ENCODE measurements at places on chromosomes 11 and 22. TPM values are rescaled to one million over a fixed set of nuclear protein-coding genes. Genes with fewer than 3 reads are reported as not detected.

PTPRJ gene
- 60.7 TPM for total RNA-seq

DNA sequence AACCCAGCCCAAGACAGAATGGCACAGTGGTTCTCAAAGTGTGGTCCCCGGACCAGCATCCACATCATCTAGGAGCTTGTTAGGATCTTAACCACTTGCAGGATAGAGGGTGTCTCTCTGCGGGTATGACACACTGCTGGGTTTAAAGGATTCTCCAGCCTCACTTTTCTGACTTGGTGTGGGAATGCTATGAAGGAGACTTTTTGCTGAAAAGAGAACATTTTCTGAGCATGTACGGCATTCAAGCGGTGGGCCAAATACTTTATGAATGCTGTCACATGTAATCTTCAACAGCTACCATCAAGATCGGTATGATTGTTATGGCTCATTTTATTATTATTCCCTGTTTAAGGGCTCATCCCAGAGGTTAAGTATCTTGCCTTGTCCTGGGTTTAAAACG lies 1.8 kb upstream of the CD82 start:
- DNase-seq = no peak

ALDH3B2 gene
- total RNA-seq = not detected

DNA sequence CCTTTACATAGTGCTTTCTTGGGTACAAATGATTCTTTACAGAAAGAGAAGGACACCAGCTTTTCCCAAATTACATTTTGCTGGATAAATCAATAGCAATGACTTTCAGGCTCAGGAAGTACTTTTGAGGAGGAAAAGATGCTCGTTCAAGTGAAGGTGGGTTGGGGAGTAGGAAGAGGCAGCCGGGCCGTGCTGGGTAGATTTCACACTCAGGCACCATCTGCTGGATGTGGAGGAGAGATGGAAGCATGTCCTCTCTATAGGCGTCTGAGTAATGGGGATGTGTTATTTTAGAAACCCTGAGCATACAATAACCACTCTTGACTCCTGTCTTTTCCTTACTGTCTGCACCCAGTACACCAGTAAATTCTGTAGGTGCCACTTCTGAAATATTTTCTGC lies 152.3 kb upstream of the LARGE1 start:
- no peak for DNase-seq

DNA sequence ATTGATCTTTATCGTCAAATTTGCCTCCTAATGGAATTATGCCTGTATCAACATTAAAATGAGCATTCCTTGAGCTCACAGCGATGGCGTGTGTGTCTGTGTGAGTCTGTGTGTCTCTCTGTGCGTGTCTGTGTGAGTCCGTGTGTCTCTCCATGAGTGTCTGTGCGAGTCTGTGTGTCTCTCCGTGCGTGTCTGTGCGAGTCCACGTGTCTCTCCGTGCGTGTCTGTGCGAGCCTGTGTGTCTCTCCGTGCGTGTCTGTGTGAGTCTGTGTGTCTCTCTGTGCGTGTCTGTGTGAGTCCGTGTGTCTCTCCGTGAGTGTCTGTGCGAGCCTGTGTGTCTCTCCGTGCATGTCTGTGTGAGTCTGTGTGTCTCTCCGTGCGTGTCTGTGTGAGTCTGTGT lies 326.5 kb upstream of the B3GAT1 start:
- DNase-seq = no peak

- DNase-seq = no peak
These were observed 74.0 kb upstream of the PHF21B start for GRCh38 chr22:45083659-45084305.
